ENCODE measurements at places on chromosomes 11 and 22.

DNA sequence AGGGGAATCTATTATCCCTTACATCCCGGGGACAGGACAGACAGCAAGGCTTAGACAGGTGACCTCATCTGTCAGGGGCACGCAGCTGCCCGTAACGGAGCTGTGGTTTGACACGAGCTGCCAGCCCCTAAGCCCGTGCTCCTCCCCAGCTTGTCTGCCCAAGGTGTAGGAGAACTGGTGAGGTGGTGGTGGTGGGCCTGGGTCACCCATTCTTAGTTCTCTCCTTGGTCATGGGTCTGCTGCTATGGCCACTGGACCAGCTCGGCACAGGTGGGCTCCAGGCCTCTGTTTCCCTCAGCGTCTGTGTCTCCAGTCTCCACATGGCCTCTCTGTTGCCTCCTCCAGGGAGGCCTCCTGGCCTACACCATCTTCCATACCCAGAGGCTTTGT is 5.4 kb downstream of the PARVG start:
- no peak for DNase-seq

- DNase-seq: no peak
Observed at GRCh38 chr22:20396639-20397038, 2.7 kb downstream of the ZNF74 start.

DNA sequence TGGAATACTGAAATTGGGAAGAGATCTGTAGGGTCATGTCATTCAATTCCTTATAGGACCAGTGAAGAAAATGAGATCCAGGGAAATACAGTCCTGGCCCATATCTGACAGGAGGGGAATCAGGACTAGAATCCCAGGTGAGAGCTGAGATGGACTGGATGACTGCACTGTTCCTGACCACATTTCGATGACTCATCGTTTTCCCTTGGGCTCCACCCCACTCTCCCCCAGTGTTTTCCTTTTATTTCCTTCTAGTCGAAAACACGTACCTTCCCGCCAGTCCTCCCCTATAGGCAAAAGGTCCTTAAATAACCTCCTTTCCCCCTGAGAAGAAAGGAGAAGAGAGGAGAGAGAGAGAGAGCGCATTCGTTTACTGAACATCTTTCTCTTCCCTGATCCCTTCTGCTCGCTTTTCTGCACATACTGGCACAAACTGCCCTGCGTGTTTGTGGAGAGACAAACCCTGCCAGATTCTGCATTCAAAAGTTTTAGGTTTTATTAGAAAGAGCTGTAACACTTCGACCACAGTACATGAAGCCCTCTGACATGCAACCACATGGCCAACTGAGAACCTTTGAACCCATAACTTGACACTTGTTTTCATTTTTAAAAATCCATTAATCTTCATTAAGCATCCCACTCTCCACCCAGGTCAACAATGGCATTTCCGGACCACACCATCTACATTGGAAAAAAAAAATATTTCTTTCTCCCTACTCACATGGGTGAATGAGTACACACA is 565.7 kb downstream of the METTL15 start:
- no peak for DNase-seq

- DNase-seq: no peak
Observed at GRCh38 chr11:128302425-128303186, 284.8 kb downstream of the ETS1 start.

- no peak for DNase-seq
Observed at GRCh38 chr11:66068923-66069714, 953 bp upstream of the PACS1 start.

DNA sequence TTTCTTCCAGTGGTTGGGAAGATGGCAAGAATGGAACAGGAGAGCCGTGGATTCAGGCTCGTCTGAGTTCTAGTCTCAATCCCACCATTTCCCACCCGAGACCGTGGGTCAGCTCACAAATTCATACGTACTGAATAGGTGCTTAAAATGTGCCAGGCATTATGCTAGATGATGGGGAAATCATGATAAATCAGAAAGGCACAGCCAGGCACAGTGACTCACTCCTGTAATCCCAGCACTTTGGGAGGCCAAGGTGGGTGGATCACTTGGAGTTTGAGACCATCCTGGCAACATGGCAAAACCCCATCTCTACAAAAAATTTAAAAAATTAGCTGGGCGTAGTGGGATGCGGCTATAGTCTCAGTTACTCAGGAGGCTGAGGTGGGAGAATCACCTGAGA is 7.1 kb downstream of the TRIOBP start:
- DNase-seq: no peak

Data from Panc1 (cell line).